Dorsolateral prefrontal cortex (tissue), 122 donors: ENCODE measurements at places on chromosomes 12 and 14.

DNA sequence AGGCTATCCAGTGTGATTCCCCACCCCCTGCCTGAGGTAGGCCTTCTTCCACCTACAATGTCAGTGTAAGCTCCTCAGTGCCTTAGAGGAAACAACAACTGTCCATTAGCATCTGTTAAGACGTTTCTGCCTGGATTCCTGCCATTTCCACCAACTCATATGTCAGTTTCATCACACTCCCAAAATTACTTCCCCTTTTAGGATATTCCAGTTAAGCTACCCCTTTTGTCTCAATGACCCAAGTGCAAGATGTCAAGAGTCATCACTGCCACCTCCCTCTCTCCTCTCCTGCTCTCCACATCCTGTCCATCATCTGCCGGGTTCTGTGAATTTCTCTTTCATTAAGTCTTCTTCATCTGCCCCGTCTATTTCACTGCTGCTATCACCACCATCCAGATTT is 189.4 kb downstream of the DPF3 start:
- no peak for DNase-seq

DNA sequence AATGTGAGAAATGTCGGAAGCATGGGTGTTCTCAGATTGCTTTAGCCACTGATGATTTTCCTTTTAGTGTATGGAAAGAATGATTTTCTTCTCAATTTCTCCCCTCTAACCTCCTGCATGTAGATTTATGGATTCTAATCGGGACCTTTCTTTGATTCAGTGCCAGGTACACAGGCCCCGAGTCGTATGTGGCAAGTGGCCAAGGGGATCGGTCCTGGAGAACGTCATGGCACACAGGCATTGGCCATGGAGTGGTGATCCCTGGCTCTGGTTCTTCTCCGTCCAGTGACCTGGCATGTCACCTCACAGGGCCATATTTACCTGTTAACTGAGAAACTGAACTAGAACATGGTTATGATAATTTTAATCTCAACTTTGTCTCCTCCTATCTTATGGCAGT is 58.1 kb downstream of the ETV6 start:
- no peak for DNase-seq

DNA sequence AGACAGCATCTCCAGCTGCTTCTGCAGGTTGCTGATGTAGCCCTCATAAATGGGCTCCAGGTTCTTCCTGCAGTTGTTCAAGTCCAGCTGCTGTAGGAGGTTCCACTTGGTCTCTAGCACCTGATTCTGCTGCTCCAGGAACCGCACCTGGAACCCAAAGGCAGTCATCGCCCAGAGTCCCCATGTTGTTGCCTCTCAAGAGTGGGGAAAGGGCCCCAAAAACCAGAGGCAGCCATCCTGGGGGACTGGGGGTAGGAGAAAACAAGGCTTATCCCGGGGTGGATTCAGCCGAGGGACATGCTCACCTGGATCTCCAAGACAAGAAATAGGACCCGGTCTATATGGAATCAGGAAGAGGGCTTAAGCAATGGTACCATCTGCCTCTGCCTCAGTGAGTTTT is 2.3 kb downstream of the KRT72 start:
- DNase-seq, result no peak

GRCh38 chr12:55847033-55847432 is 4.3 kb upstream of the MMP19 start:
- DNase-seq, result no peak

DNA sequence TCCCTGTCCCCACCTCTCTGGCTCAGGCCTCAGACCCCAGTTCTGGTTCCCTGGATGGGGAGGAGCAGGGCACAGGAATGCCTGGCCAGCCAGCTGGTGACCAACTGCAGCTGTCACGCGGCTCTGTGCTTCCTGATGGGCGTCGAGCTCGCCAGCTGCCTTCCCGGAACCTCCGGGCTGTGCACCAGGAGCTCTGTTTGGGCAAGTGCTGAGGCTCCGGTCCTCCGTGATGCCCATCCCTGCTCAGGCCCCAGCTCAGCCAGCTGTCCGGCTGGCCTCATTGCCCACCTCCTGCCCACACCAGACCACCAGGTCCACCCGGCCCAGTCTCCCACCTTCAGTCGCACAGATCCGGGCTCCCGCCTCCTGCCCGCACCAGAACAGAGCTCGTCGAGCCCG is 4.8 kb downstream of the IFFO1 start:
- DNase-seq, result peak; percentile 61

DNA sequence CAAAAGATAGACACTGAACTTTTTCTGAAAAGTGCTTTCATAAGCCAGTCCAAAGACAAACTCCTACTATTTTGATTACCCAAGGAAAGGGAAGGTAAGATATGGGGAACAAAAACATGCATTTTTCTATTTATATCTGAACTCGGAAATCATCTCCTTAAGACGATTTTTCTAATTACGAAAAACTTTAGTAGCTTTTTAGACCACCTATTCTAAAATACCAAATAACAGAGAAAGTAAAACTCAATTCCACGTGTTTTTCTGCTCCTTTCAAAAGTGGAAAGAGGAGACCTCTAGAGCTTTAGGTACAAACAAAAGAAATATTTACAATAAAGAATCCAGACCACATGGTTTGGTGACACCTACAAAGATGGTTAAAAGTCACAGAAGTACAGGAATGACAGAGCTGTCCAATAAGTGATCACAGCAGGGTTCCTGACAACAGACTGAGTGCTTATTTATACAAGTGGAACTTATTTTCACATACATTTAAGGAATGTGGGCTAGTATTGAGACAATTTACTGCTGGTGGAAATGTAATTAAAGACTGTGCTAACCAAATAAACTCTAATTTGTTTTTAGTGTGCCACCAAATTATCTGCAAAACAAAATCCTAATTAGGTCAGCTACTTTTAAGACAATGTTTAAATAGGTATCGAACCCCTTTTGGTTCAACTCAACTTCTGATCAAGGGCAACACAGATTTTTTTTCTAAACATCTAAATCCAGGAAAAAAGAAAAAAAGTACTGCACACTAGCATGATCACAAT is 2.4 kb downstream of the LRIG3 start:
- DNase-seq, result no peak

DNA sequence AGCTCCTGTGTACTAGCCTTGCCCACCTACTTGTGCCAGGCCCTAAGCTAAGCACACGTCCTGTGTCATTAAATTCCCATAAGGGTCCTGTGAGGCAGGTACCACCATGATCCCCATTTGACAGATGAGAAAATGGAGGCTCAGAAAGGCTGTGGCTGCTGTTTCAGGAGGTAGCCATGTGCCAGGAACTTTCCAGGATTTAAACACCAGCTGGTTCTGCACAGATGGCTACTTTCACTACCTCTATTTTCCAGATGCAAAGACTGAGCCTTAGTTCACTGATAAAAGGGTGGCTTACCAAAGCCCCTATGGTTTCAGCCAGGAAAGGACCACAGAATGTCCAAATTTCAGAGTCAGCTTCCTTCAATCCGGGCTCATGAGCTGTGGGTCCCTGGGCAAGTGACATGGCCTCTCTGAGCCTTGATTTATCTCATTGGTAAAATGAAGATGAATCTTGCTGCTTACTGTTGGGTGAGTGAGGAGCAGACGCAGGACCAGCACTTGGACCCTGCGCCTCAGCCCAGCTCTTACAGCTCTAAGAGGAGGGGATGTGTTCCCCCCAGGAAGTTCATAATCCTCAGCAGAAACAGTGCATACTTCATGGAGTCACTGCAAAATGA is 23.5 kb downstream of the CMKLR1 start:
- DNase-seq, result no peak

DNA sequence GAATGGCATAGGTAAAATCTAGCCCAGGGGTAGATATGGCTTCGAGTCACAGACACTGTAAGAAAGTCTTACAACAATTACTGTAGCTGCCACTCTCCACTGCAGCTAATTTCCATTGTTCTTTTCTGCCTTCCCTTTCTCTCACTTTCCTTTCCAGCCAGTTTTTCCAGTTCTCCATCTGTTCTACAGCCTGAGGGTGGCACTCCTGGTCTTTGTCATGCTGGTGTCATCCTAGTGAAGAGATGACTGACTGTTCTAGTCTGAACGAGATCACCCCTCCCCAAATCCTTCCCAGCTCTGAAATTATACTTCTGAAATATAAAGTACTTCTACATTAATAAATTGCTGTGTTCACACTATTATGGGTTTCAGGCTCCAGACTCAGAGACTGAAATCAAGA is 74.2 kb upstream of the CSRP2 start:
- no peak for DNase-seq

DNA sequence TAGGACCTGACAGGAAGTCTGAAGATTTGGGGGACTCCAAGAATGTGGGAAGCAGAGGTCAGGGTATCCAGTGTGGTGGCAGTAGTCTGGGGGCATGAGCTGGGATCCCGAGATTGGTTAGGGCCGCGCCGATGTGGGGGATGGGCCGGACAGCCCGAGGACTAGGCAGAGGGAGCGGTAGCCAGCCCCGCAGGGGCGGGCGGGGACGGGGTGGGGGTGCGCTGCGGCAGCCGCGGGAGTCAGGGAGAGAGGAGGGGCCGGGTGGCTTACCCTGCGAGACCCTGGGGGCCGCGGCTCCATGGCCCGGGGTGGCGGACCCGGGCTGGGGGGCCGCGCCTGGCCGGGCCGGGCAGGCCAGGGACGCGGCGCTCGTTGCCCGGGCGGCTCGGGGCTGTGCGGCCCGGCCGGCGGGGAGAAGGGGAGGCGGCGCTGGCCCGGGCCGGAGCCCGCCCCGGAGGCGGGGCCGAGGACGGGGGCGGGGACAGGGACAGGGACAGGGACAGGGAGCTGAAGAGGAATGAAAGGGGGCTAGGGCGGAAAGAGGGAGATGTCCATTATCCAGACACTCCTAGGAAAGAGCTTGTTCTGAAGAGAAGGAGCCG is 5.6 kb downstream of the ZNF385A start:
- DNase-seq, result no peak

DNA sequence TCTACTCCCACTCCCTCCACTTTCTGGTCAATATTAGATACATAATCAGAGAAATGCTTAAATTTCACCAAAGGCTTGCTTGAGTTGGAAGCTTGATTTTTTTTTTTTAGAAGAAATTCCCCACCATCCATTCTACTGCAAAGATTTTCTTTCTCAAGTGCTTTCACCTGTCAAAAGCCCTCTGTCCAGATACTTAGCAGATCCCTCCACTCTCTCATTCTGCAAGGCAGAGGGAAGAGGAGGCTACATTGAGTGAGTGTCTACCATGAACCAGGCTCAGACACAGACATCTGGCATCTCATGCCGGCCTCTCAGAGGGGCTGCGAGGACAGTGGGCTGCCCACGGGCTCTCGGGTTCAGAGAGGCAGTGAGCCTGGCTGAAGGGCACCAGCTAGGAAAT is 127.6 kb upstream of the GSC start:
- DNase-seq, result no peak

DNA sequence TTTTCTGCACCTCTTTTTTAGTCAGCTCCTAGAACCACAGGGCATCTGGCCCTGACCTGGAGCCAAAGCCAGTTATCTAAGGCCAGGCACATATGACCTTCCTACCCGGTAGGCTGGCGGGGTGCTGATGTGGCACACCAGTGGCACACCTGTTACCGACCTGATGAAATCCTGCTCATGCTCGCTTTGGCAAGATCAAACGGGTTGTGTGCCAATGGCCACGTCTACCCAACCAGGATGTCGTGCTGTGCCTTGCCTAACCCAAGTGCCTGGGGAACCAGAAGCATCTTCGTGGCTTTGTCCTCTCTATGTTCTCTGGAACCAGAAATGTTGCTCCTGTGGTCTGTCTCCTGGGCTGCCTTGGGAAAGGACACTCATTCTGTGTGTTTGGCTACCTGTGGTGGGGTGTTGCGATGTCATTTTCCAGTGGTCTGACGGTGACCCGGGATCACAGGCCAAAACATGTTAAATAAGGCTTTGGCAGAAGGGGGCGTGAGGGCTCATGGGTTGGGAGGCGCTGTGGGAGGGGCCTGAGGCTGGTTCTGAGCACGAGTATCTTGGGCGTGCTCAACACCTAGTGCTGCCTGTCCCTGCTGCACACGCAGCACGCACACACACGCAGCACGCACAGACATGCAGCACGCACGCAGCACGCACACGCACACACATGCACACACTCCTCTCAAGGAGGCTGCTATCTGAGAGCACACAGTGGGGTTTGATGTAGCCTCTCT is 27.9 kb downstream of the CCNK start:
- DNase-seq, result no peak

DNA sequence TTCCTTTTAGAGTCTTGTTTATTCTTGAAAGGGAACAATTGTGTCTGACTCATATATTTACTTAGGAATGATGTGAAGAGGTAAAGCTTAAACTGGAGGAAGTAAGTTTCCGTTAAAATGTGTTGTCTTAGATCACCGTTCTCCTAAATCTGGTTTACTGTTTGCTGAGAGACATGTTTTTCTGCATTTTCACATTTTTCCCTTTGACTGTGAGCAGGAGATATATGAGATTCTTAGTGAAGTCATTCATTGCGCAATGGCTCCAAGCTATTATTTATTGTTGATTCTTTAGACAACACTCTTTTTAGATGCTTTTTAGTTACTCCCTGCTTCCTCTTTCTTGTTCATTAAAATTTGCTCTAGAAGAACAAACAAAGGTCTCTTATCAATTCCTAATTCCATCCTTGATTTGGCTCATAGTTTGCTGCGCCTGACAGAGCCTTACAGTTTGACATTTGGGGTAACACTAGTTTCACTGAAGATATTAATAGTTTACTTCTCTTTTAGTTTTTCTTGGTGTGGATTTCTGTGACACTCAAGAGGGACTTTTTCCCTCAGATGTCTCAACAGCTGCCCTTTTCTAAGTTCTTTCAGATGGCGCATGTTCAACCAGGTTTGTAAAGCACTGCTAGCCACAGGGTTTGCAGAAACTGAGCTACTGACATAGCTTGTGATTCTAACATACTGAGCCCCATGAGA is 11.4 kb downstream of the CLECL1 start:
- no peak for DNase-seq

DNA sequence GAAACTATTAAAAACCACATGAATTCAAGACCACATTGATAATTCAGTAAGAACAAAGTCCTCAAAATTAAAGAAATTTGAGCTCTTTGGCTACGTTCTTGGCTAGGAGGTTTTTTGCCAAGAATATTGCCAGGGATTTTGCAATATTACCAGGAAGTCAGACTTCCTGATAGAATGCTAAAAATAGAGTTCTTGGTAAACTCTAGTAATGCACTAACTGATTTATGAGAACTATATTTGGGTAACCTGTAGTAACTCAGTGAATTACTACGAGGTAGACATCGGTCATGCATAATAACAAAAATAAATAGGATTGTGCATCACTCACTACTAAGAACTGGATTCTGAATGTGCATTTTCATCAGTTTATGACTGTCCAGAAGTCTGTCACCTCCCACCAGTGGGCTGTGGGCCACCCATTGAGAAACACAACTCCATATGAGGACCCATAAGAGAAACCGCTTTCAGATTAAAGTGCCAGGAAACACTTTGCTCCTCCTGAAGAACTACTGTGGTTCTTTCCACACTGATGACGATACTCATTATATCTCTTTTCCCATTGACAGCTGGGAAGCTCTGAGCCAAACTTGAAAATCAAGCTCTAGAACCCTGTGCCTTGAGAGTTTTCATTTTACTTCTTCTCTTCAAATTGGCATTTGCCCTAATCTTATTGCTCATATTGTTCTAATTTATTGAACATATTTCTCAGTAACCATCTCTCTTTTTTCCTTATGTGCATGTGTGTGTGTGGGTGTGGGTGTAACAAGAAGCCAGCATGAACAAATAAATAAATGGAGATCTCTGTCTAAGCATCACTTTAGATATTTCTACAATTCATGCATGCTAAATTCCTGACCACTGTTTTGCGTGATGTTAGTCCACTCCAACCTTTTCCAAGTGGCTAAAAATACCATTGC is 116.6 kb downstream of the BCL11B start:
- no peak for DNase-seq
